ENCODE measurements at places on chromosomes 2 and 18.
A peak's percentile ranks its signal among the peaks of the same experiment; 100 is the strongest.

DNA sequence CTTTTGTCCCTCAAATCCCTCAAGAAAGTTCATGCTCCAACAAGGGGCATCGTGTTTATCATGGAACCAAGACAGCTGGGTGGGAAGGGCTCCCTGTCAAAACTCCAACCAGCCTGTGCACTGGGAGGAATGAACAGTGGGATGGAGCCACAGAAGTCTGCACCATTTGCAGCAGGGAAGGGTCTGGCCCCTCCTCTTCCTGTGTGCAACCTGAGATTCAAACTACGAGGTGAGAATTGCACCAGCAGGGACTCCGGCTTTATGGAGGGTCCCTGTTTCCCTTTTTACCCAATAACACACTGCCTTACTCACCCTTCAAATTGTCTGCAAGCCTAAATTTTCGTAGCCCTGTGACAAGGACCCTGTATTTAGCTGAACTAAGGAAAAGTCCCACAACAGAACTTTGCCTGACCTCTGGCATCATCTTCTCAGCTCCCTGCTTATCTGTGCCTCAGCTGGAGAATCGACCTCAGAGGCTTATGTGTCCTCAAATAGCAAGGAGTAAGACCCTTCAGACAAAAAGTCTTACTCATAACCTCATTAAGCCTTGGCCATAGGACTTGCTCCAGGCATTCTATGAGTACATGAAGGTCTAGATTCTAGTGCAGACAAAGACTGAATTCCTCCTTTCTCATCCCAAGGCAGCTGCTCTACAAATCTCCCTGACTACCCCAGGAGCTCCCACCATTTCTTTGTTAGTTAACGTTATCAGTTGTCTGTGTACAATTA, 178.3 kb upstream of the SERPINE2 start:
- no peak for DNase-seq

- DNase-seq = no peak
Measured at GRCh38 chr2:237434866-237435311, 20.9 kb upstream of the COL6A3 start.

GRCh38 chr2:146438246-146438645, 1406.6 kb upstream of the ACVR2A start:
- DNase-seq = no peak

- DNase-seq = no peak
Measured at GRCh38 chr2:237321746-237322145, 92.2 kb downstream of the COL6A3 start.

DNA sequence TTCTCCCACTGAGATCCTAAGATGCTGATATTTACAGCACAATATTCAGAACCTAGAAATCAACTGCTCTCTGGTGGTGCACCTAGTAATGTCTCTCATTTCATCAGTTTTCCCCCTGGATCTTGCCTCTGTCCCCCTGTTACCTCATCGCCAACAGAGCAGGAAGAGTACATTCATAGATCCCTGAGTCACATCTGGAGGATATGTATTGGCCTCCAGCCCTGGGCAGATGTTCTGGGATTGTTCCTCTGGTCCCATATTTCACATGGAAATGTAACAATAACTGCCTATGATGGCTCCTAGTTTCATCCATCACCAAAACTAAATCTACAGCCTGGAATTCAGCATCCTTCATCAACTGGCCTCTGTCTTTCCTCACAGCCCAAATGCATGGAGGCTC, 278.8 kb upstream of the SLC14A2 start:
- no peak for DNase-seq

GRCh38 chr2:144516981-144517865, 2.7 kb downstream of the ZEB2 start:
- DNase-seq = no peak

- no peak for DNase-seq
Measured at GRCh38 chr2:238224356-238225035, 15.3 kb downstream of the HES6 start.

DNA sequence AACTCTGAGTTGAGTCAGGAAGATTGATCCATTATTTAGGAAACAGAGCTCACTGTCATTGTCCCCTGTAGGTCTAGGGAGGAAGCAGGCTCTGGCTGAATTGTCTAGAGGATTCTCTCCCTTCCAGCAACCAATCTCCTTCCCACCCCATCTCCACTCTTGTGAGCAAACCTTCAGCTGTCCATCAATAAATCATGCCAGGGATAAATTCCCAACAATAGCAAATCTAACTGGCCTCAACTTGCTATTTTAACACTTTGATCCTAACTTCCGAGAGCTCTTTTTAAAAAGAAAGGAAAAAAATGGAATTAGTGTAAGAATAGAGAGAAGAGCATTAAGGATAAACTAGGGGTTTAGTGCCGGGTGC, 53.5 kb downstream of the ATP8B1 start:
- no peak for DNase-seq

- no peak for DNase-seq
Measured at GRCh38 chr2:54634564-54635511, 88.6 kb upstream of the EML6 start.

- no peak for DNase-seq
Measured at GRCh38 chr2:178191004-178191508, 3.3 kb upstream of the OSBPL6 start.

DNA sequence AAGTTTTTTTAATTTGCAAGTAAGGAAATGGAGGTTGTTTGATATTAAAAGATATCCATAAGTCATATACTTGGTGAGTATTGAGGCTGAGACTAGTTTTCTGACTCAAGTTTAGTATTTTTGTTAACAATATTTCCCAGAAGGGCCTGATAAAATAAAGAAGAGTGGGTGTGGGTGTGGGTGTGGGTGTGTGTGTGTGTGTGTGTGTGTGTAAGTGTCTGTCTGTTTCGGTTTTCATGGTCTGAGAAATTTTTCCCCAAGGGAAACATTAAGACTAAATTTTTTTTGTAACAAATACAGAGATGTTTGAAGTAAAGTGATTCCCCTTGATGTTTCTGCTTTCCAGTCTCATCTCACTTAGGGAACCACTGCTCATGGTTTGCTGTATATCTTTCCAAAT, 36.5 kb downstream of the PPM1B start:
- DNase-seq = no peak

- DNase-seq = no peak
Measured at GRCh38 chr18:78130232-78131195, 849.1 kb upstream of the SALL3 start.

DNA sequence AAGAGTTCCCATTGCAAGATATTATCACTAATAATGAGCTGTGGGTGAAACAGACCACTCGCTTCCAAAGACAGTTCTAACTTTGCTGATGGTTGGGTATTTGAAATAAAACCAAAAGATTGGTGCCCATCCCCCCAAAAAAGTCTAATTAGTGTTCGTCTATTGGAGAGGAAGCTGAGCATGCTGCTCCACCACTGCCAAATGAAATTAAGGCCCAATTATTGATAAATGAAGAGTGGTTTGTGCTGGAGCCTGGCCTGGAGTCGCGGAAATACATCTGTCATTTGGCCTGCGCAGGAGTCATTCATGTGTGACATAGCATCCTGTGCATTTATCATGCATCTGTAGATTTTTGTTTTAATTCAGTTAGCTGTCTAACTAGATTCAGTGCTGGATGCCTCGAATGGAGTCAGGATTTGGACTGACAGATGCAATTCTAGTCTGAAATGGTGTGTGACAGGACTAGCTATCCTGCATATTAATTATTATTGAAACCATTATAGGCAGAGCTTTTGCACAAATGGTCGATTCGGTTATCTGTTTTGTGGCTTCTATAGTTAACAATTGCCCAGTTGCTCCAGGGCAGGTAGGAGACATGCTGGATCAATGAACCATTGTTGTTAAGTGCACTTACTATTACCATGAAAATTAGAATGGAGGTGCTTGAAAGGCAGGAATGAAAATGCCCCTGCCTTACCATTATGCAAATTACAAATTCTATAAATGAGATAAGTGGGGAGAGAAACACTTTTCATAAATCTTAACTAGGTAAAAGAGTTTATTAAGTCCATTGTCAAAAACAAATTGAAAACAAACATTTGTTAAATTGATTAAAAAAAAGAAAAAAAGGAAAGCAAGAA, 450.4 kb upstream of the TCF4 start:
- DNase-seq = no peak

DNA sequence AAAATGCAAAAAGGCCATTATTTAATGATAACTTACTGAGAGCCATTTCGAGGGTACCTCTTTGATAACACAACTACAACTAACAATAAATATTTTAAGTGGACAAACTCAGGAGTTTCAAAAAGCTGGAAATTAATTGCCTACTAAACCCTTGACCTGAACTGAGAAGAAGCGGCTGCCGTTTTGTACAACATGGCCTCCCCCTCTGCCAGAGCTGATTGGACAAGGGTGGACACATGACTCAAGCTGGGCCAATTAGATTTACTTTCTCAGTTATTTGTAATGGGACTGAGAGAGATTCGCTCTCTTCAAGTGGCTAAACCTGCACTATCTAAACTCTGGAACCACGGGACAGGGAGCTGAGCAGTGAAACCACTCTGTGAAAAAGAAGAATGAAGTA, 135.9 kb upstream of the SERPINE2 start:
- no peak for DNase-seq

GRCh38 chr2:151842830-151843690, 14.8 kb upstream of the ARL5A start:
- no peak for DNase-seq

DNA sequence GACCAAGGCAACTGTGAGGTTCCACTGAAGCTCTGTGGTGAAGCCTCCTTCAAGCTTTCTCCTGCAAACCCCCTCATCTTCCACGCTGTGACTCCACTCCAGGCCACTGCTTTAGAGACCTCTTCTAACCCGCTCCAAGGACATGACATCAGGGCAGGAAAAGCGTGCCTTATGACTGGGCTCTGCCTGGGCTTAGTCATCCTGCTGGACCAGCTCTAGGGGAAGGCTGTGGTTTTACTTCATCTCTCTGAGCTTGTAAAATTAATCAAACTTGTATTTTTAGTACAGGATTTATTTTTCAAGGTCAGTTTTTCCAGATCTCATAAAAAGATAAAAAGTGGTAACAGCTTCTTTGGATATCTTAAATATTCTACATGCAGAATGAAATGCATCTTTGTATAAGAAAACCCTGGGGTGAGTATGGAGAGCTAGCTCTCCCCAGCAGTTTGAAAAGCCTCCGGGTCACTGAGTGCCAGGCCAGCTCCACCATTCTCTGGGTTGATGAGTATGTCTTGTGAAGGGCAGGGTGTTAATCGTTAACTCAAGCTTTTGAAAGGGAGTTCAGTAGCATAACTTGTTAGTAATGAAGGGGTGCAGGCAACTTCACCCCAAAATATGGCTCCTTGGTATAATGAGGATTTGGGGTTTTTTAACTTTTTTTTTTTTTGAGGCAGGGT, 33.1 kb upstream of the YPEL5 start:
- DNase-seq = no peak

GRCh38 chr2:161136696-161137324, 23.4 kb upstream of the TANK start:
- no peak for DNase-seq

GRCh38 chr2:33121925-33122324, 175.2 kb downstream of the LTBP1 start:
- no peak for DNase-seq

- DNase-seq = no peak
Measured at GRCh38 chr2:174605687-174606086, 8.1 kb upstream of the WIPF1 start.

DNA sequence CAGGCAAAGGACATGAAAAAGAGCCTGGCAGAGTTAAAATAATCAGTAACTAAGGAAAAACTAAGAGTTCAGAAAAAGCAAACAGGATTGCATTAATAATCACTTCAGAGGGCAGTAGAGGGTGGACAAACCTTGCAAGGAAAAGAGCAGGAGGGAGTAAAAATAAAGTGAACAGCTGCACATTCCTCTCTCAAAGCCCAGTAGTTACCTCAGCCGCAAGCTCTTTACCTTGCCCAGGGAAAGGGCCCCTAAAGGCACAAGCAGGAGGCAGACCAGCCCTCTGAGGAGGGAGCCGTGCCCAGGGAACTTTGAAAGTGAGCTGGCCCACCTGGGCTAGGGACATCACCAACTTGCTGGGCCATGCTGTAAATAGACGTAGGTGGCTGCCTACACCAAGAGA, 196.9 kb downstream of the C1D start:
- DNase-seq = no peak

GRCh38 chr18:46636040-46636630, 20.9 kb downstream of the LOXHD1 start:
- peak; percentile 25 for DNase-seq

GRCh38 chr2:103898561-103898960, 955.4 kb upstream of the POU3F3 start:
- DNase-seq = no peak

- DNase-seq = no peak
Measured at GRCh38 chr18:9997711-9998110, 83.9 kb downstream of the VAPA start.

GRCh38 chr2:156321243-156321904, 11.1 kb downstream of the NR4A2 start:
- no peak for DNase-seq

DNA sequence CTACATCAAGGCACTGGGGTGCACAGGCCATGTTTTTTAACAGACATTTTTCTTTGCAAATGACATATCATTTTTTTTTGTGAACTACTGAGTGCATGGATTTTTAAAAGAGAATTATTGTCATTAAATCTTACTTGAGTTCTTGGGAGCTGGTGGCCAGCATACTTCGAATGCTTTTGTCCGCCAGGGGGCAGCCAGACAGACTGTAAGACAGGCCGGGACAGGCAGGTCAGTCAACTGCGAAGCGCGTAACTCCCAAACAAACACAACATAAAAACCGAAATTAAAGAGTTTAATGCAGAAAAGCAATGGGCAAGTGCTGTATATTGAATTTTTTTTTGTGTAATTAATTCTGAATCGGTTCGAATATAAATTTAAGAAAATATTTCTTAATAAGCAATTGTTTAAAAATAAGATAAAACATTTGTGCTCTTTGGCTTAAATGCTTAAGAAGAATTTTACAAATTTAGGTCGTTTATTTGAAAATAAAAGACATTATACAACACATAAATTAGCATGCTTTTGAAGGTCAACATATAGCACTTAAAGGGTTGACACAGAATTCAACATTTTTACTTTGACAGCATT, 142.2 kb upstream of the PXDN start:
- no peak for DNase-seq

GRCh38 chr2:48562281-48562680, 32.3 kb downstream of the STON1 start:
- DNase-seq = no peak

GRCh38 chr2:144666032-144666431, 146.1 kb upstream of the ZEB2 start:
- no peak for DNase-seq

DNA sequence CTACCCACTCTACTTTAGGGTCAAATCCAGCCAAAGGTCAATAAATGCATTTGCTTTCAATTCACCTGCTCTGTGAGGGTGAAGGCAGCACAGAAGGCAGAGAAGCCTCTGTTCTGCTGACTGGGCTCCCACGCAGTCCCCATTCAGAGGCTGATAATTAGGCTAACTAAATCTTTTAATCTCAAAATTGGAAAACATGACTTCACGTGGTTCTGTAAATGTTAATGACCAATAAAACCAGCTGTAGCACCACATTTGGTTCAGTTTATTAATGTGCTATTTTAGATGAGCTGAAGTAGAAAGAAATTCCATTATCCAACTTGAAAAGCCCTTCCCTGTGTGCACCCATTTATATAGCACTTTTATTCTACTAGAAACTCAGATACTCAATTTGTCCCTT, 310.6 kb downstream of the C1D start:
- no peak for DNase-seq

- no peak for DNase-seq
Measured at GRCh38 chr2:165450156-165450555, 19.3 kb upstream of the CSRNP3 start.

- DNase-seq = no peak
Measured at GRCh38 chr18:23934252-23934651, 80.3 kb upstream of the TTC39C start.
